ENCODE measurements at places on chromosomes 7 and 10.

GRCh38 chr10:52729271-52730104, 43.1 kb downstream of the MBL2 start:
- DNase-seq = no peak

GRCh38 chr10:112168733-112169132, 14.8 kb downstream of the GPAM start:
- no peak for DNase-seq

GRCh38 chr7:121798896-121799295, 74.1 kb upstream of the PTPRZ1 start:
- no peak for DNase-seq

GRCh38 chr10:31475519-31475918, 156.5 kb downstream of the ZEB1 start:
- no peak for DNase-seq

GRCh38 chr10:30600005-30600404, 29.5 kb downstream of the LYZL2 start:
- peak; percentile 10 for DNase-seq

GRCh38 chr7:37817591-37817960, 30.8 kb upstream of the NME8 start:
- DNase-seq = no peak

DNA sequence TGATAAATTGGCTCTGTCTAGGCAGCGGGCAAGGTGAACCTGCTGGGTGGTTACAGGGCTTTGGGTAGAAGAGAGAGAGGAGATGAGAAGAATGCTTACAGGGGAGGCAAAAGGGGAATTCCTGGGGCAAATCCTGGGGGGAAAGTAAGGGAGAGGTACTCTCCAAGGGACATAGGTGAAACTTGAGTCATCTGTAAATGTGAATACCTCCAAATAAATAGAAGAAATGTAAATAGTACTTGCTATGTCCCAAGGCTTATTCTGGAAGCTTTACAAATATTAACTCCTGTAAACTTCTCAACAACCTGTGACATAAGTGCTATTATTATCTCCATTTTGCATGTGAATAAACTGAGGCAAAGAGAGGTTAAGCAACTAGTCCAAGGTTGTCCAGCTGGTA, 57.7 kb upstream of the CDK13 start:
- DNase-seq = no peak

DNA sequence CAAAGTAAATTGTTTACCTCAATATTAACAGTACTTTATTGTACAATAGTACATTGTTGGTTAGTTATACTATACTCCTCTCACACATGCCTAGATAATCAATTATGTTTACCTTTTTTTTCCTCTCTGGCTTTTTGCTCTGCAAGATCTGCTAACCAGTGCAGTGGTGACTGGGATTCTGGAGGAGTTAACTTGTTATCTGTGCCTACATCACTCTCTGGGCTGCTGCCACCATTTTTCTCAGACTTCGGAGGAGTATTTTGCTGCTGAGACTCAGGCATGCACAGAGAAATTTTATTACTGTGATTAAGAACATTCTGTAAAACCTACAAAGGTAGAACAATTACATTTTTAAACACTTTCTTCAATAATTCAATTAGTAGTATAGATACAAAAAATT, 59.7 kb downstream of the NRBF2 start:
- no peak for DNase-seq

DNA sequence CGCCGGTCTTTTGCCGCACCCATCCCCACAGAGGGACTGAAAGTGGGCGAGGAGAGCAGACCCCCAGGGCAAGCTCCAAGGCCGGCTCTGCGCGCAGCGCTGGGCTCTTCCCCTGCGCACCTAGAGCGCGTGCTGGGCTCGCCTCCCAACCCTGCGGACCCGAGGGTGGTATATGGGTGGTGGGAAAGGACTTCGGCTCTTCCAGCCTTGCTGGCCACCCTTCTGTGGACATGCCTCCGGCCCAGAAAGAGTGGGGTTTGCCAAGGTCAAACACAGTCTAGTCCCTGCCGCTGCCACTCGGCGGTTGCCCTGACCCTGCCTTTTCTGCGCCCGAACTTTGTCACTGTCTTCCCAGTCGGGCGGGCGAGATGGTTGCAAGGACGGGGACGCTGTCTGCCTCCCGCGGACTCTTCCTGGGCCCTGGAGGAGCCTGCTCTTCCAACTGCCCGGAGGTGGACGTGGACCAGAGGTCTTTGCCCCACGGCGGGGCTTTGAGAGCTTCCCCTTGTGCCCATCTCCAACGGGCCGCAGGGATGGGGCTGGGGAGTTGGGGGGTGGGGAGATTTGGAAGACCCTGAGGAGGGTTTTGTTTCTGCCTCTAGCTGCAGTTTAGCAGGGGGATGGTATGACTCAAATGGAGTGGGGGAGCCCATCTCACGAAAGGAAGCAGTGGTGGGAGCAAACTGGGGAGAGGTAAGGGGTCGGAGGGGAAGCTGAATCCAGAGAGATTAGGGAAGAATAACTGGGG, 1.5 kb downstream of the ADCY1 start:
- no peak for DNase-seq

- DNase-seq = no peak
Observed at GRCh38 chr7:134477954-134478353, 19.1 kb upstream of the AKR1B1 start.

DNA sequence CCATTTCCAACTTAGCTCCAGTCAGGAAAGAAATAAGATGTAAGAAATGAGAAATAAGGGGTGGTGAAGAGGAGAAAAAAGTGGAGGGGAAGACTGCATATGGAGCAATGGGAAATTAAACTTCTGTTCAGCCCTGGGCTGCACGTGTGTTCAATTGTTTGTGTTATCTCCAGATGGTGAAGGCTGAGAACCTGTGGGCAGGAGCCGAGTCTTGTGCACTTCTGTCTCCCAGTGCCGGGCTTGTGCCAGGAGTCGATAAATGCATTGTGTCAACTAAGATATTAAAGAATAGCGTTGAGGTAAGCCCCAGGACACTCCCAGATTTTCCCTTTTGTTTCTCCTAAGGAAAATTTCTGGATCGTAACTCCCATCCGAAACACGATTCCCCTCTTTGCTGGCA, 98.2 kb downstream of the PRLHR start:
- DNase-seq = no peak

- no peak for DNase-seq
Observed at GRCh38 chr7:14738086-14738485, 164.5 kb downstream of the DGKB start.

DNA sequence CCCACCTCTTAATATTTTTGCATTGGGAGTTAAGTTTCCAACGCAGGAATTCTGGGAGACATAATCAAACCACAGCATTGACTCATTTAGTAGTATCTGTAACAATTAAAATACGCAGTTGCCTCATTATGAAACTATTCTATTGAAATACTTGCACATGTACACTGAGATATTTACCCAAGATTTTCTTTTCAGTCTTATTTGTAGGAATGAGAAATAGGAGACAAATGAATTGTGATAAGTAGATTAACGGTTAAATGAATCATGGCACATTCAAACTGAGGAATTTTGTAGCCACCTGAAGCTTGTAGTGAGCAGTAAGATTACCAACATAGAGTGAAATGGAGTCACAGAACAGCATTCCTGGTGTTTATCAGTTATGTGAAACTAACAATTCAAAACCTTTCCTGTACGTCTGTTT, 18.1 kb downstream of the RP9 start:
- no peak for DNase-seq

DNA sequence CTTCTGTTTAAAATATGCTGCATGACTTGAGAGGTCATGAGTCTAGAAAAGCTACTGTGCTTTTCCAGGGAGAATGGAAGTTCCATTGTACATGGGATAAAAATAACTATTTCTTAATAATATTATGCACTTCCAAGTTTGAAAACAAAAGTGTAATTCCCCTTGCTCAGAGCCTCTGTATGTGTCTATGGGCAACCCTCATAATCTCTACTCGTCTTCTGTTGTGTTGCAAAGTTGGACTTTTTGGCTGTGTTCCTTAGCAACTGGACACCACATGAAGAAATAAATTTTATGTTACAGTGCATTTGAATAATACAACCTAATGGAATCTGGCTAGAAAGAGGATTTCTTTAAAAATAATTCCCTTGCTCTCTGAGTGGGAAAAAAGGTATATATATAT, 242.6 kb downstream of the TWIST1 start:
- no peak for DNase-seq

DNA sequence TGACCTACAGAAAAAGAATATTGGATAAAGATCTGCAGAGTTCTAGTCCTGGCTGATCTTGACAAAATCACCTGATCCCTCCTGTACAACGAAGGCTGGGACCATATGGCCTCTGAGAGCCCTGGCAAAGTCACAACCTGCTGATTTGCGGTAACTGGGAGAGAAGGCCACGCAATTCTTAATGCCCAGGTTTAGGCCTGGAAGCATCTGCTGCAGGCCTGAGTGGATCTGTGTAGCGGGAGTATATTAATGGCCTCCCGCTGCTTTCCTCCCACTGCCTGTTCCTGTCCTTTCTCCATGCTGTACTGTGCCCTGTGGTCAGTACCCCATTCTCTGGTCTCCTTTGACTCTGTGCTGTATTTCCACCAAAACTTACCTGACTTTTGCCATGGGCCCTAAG, 24.2 kb downstream of the AKR1B1 start:
- DNase-seq = no peak

- DNase-seq = no peak
Observed at GRCh38 chr10:94858005-94858404, 80.5 kb upstream of the CYP2C9 start.

DNA sequence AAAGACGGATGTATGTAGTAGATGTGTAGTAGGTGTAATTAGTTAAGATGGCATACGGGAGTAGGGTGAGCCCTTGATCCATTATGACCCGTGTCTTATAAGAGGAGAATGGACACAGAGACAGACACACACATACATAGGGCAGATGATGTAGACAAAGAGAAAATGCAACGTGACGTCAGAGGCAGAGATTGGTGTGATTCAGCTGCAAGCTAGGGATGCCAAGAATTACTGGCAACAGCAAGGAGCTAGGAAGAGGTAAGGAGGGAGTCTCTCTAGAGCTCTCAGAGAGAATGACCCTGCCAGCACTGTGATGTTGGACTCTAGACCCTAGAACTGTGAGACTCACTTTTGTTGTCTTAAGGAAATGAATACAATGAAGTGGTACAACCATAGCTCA, 247.0 kb upstream of the HABP2 start:
- no peak for DNase-seq

DNA sequence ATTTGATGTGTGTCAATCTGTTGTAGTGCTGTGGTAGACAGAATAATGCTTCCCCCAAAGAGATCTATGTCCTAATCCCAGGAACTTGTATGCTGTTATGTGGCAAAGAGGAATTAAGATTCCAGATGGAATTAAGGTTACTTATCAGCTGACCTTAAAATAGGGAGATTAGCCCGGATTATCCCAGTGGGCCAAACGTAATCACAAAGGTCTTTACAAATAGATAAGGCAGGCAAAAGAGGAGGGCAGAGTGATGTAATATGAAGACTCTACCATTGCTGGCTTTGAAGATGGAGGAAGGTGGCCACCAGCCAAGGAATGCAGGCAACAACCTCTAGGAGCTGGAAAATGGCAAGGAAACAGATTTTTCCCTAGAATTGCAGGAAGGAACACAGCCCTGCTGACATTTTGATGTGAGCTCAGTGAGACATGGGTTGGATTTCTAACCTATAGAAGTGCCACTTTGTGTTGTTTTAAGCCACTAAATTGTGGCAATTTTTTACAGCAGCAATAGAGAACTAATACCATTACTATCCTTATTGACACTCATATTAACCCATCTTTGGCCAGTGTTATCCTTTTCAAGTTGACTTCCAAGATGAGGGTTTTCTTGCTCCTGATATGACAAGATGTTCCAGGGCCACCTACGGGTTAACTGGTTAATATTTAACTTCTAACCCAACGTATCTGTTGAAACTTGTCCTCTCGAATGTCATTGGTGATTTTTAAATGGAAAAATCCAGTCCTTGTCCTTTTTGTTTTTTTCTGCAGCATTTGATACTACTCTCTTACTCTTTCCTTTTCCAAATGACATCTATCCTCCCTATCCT, 29.3 kb downstream of the CYCS start:
- DNase-seq = no peak

GRCh38 chr10:17365402-17365801, 89.0 kb downstream of the ST8SIA6 start:
- no peak for DNase-seq

DNA sequence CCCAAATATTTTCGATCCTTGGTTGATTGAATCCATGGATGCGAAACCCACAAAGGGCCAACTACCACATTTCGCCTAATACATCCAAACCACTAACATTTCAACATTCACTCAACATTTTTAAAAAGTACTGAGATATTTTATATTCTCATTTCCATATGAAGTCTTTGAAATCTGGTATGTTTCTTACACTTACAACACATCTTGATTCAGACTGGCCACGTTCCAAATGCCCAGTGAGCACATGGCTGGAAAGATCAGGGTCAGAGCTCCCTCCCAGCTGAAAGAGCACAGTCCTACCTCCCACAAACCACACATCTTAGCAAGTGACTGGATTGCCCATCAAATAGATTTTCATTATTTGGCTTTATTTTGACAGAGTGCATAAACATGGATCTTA, 18.9 kb downstream of the NCAPG2 start:
- no peak for DNase-seq

DNA sequence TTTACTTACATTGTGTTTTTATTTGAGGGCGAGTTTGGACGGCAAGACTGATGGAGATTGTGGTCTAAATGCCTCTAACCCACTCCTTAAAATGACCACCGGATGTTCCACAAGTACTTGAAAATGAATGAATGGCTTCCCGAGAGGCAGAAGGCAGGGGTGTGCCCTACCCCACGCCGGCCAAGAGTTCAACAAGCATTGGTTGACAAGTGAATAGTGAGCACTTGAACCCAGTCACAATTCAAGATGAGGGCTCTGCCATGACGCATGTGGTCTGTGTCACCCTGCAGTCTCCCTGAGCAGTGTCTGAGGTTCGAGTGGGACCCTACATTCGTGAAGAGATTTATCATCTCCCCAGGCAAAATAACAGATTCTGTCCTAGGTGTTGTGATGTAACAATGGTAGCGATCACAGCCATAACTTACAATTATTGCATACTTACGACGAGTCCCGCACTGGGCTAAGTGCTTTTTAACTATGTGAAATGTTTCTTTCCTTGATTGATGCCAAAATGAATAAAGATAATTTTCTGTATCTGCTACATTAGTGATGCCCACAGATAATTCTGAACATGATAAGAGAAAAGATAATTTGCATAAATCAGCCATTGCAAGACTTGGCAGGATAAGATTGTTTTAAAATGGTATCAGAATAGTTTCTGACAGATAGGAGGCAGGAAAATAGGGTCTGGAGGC, 305.4 kb downstream of the WDR37 start:
- no peak for DNase-seq

- no peak for DNase-seq
Observed at GRCh38 chr10:61623161-61623560, 39.6 kb upstream of the CABCOCO1 start.

DNA sequence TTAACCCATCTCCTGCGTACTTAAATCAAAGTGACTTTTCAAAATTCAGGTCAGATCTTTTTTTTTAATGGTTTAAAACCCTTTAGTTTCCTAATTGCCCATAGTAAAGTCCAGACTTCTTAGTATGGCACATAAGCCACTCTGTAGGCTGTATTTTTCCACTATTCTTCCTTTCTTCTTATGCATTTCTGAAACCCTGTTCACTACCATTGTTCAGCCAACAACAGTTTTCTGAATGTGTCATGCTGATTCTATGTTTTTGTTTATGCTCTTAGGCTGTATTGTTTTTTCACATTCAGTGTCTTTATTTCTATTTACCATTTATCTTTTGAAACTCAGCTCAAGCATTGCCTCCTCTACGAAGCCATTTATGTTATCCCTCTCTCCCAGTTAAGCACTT, 26.7 kb downstream of the CCSER2 start:
- no peak for DNase-seq

Measured in CD4-positive, alpha-beta T cell treated with Interleukin-21 for 1 hour (primary cell).